ENCODE measurements at places on chromosomes 7 and 10. TPM values are rescaled to one million over a fixed set of nuclear protein-coding genes. Genes with fewer than 3 reads are reported as not detected.
A peak's percentile ranks its signal among the peaks of the same experiment; 100 is the strongest.

DNA sequence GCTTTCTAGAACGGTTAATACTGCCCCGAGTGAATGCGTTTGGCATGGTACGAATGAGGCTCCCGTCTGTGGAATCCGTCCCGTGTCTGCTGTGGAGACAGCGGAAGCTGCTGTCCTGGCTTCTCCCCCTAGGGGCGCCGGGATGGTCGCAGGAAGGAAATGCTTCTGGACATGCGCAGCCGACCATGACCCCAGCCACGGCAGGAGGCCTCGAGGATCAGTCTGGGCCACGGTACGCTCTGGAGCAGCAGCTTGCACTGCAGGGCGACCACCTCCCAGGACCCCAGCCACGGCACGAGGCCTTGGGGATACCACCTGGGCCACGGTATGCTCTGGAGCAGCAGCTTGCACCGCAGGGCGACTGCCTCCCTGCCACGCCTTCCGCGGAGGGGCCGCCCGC lies 107.9 kb downstream of the CYTH3 start:
- DNase-seq, result no peak
- H3K36me3 ChIP-seq, result no peaks in the 10 kb centered on the region
- H3K27me3 ChIP-seq, result no peaks in the 10 kb centered on the region

DNA sequence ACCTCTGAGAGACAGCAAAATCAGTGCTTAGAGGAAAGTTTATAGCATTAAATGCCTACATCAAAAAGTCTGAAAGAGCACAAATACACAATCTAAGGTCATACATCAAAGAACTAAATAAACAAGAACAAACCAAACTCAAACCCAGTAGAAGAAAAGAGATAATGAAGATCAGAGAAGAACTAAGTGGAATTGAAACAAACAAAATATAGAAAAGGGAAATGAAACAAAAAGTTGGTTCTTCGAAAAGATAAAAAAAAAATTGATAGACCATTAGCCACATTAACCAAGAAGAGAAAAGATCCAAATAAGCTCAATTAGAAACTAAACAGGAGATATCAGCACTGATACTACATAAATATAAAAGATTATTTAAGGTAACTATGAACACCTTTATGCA lies 280.0 kb upstream of the NRG3 start:
- H3K27ac ChIP-seq, result no peak overlapping the region
- H3K4me3 ChIP-seq, result no peak overlapping the region
- H3K4me1 ChIP-seq, result no peaks in the 10 kb centered on the region
- no peaks in the 10 kb centered on the region for H3K36me3 ChIP-seq
- no peak for DNase-seq

GRCh38 chr10:64733980-64734379 lies 1212.8 kb downstream of the REEP3 start:
- H3K36me3 ChIP-seq, result no peaks in the 10 kb centered on the region
- no peak for DNase-seq
- H3K27me3 ChIP-seq, result no peaks in the 10 kb centered on the region

GRCh38 chr7:45645141-45645969 lies 71.2 kb downstream of the ADCY1 start:
- no peak for DNase-seq
- H3K4me1 ChIP-seq, result no peaks in the 10 kb centered on the region
- no peak overlapping the region for H3K4me3 ChIP-seq
- no peak overlapping the region for H3K27ac ChIP-seq
- H3K36me3 ChIP-seq, result no peaks in the 10 kb centered on the region

DNA sequence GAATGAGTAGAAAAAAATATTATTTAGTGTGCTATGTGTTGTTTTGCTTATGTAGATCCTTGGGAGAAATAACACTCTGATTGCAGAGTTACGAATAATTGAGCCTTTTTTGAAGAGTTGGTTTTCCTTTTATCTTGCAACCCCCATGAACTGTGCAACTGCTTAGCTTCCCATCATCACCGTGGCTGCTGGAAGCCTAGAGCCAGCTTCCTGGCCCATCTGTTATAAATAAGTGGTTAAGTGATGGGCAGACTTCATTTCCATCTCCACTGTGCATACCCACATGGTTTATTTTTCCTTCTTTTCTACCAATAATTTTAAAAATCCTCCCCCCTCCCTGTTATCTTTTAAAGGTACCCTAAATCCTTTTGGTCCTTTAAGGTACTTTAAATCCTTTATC lies 554.9 kb upstream of the GALNT17 start:
- no peaks in the 10 kb centered on the region for H3K27me3 ChIP-seq
- no peak overlapping the region for H3K4me3 ChIP-seq
- DNase-seq, result no peak
- no peaks in the 10 kb centered on the region for H3K4me1 ChIP-seq
- no peak overlapping the region for H3K27ac ChIP-seq
- H3K36me3 ChIP-seq, result no peaks in the 10 kb centered on the region

DNA sequence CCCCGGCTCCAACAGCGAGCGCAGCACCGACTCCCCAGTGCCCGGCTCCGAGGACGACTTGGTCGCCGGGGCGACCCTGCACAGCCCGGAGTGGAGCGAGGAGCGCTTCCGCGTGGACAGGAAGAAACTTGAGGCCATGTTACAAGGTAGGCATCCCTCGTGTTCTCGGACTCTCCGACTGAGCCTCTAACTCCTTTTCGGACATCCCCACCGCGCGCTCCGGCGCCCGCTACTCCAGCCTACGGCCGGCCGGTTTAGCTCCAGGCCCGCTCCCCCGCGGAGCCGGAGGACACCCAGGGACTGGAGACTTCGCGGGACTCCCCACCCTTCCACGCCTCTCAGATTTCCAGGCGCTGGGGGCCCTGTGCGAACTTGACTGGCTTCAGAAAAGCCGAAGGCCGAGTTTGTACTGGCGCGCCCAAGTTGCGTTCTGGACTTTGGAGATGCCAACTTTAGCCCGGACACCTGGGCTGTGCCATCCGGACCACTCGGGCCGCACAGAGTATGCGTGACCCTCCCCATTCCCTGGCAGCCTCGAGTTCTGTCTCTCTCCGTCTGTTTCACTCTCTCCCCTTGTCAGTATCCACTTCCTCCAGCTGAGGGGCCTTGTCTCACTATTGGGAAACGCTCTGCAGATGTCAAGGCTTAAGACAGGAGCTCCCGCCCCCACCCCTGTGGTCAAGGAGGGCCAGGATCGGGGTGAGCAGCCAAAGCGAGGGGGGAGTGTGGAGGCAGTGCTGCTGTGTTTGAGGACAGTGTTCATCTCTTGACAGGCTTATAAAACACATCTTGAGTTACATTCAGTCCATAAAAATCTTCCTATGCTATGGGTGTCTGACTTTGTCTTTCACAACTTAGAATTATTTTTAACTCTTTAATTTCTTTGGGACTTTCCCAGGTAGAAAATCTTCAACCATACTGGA lies 777 bp downstream of the BICC1 start:
- H3K4me3 ChIP-seq, result peak overlapping the region; percentile 88
- H3K4me1 ChIP-seq, result peaks cover 5% of the 10 kb centered on the region
- H3K27me3 ChIP-seq, result no peaks in the 10 kb centered on the region
- peak; percentile 83 for DNase-seq
- H3K36me3 ChIP-seq, result no peaks in the 10 kb centered on the region

GRCh38 chr10:29701306-29701705 lies 66.5 kb upstream of the SVIL start:
- no peak overlapping the region for H3K27ac ChIP-seq
- no peak for DNase-seq
- no peak overlapping the region for H3K4me3 ChIP-seq
- no peaks in the 10 kb centered on the region for H3K27me3 ChIP-seq

- H3K36me3 ChIP-seq, result no peaks in the 10 kb centered on the region
- no peak overlapping the region for H3K27ac ChIP-seq
- H3K4me3 ChIP-seq, result no peak overlapping the region
Measured at GRCh38 chr7:22564511-22565045, 64.6 kb upstream of the STEAP1B start.

DNA sequence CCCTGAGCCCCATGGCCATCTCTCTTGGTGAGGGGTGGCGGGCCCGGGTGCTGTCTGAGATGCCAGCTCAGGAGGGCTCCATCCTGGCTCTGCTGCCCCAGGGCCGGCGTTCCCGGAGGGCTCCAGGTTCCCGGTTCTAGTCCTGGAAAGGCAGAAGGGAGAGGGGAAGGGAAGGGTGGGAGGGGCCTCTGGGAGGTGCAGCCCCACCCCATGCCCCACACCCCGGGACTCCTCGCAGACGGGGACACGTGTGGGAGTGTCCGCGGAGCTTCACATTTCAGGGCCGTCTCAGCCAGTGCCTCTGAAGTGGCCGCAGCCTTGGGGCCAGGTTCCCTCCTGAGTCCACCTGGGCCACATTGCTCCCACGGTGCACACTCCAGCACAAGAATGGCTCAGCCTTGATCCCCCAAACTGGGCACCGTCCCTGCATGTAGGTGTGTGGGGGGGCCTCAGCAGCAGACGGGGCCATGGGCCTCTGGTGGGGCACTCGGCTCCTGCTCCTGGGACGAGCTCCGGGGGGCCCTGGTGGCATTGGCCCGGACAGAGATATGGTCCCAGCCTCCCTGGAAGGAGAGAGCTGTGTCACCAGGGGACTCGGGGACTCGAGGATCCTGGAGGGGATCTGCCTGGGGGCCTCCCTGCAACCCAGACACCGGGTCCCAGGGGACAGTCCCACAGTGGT lies 5.8 kb downstream of the BHLHA15 start:
- H3K27ac ChIP-seq, result no peak overlapping the region
- H3K27me3 ChIP-seq, result no peaks in the 10 kb centered on the region
- DNase-seq, result peak; percentile 67
- no peaks in the 10 kb centered on the region for H3K4me1 ChIP-seq
- peaks cover 4% of the 10 kb centered on the region for H3K36me3 ChIP-seq

GRCh38 chr10:94546049-94546900 lies 687 bp downstream of the HELLS start:
- H3K4me1 ChIP-seq, result peaks cover 3% of the 10 kb centered on the region
- H3K36me3 ChIP-seq, result no peaks in the 10 kb centered on the region
- H3K4me3 ChIP-seq, result peak overlapping the region; percentile 84
- H3K27me3 ChIP-seq, result no peaks in the 10 kb centered on the region
- DNase-seq, result no peak
- H3K27ac ChIP-seq, result no peak overlapping the region

BEND7 gene
- total RNA-seq, result 28.0 TPM

HOGA1 gene
- total RNA-seq, result 1.9 TPM

SNX10 gene
- 5.6 TPM for total RNA-seq

Measured in aorta (tissue), 5 donors.